ENCODE measurements at places on chromosomes 3 and 15. TPM values are rescaled to one million over a fixed set of nuclear protein-coding genes. Genes with fewer than 3 reads are reported as not detected.

DNA sequence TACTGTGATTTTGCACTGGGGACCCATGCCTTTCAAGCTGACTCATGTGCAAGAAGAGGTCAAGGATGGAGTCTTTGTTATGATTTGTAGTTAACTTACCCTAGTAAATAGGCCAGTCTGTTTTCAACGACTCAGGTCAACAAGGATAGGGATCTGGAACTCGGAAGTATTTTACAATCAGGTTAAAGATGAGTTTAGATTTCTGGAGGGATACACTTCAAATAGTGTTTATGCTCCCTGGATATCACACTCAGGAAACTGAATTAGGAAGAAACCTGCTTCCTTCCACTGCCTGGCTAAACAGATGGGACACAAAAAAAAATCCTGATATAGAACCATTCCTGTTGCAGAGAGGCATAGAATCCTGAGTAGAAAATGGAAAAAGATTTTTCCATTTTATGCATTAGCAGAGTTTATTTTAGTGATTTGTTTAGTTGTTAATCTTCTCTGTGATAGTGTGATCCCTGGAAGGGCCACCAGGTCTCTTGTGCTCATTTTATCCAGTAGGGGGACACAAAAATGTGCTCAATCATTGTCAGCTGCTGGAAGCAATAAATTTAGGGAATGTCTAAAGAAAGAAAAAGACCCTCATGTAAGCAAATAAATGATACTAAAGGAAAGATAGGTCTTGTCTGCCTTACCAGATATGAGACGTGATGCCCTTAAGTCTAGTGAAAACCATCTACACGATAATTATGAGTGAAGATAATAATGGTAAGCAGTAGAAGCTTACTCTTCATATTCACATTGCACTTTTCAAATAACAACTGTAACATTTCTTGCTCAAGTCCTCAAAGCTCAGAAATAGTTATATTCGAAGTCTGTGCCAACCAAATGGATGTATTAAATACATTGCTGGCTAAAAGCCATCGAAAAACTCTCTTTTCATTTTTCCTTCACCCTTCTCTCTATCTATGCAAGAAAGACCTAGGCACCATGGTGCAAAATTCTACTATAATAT lies 452.1 kb upstream of the KCNMB2 start:
- H3K36me3 ChIP-seq, result no peaks in the 10 kb centered on the region
- DNase-seq, result no peak
- no peak overlapping the region for H3K4me3 ChIP-seq
- H3K27ac ChIP-seq, result no peak overlapping the region

- H3K4me1 ChIP-seq, result no peaks in the 10 kb centered on the region
- no peaks in the 10 kb centered on the region for H3K36me3 ChIP-seq
- no peak for DNase-seq
- H3K4me3 ChIP-seq, result no peak overlapping the region
Observed at GRCh38 chr15:66982250-66982649, 83.2 kb upstream of the SMAD3 start.

GRCh38 chr3:151107701-151108100 lies 22.2 kb downstream of the MED12L start:
- DNase-seq, result no peak
- H3K27ac ChIP-seq, result no peak overlapping the region
- no peaks in the 10 kb centered on the region for H3K27me3 ChIP-seq
- H3K4me3 ChIP-seq, result no peak overlapping the region
- no peaks in the 10 kb centered on the region for H3K4me1 ChIP-seq

Gene GOLGA6L7
- not detected for total RNA-seq

DNA sequence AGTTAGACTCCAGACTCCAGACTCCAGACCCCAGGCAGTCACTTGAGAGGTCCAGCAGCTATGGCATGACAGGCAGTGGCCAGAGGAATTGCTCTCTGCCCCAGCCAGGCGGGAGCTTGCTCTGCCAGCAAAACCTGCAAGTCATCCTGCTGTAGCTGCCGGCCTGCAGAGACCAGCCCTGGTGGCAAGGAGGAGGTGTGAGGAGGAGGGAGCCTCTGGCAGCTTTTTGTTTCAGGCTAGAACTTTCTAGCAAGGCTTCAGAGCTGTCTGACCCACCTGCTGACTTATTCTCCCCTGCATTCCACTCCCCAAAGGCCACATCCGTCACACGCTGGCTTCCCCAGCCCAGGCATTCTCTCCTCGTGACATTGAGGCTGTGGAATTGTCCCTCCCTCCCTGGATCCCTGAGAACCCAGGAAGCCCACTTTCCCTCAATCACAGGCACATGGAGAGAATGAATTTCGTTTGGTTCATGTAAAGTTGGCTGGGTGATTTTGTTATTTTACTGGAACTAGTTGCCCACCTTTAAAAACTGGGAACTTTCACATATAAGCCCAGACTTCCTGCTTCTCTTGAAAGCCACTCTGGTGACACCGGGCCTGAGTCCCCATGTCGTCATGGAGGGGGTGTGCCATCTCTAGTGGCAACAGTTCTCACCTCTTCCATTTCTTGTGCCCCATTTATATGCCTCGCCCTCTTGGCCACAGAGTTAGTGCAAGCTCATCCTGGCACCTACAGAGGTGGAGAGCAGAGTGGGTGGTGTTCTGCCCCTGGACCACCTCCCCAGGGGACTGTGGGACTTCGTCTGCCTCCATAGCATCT lies 82.7 kb downstream of the ABHD5 start:
- H3K27me3 ChIP-seq, result peaks cover 7% of the 10 kb centered on the region
- H3K36me3 ChIP-seq, result no peaks in the 10 kb centered on the region
- peak; percentile 50 for DNase-seq
- peak overlapping the region; percentile 10 for H3K27ac ChIP-seq
- no peak overlapping the region for H3K4me3 ChIP-seq
- peaks cover 34% of the 10 kb centered on the region for H3K4me1 ChIP-seq

GRCh38 chr15:69060744-69061143 lies 46.2 kb downstream of the NOX5 start:
- peak; percentile 41 for DNase-seq
- H3K27ac ChIP-seq, result no peak overlapping the region
- H3K4me3 ChIP-seq, result no peak overlapping the region
- H3K36me3 ChIP-seq, result no peaks in the 10 kb centered on the region
- peaks cover 20% of the 10 kb centered on the region for H3K4me1 ChIP-seq
- H3K27me3 ChIP-seq, result no peaks in the 10 kb centered on the region

GRCh38 chr15:89680282-89680873 lies 1.2 kb upstream of the PLIN1 start:
- DNase-seq, result no peak
- H3K4me3 ChIP-seq, result no peak overlapping the region
- H3K27ac ChIP-seq, result no peak overlapping the region
- peaks cover 4% of the 10 kb centered on the region for H3K36me3 ChIP-seq
- no peaks in the 10 kb centered on the region for H3K4me1 ChIP-seq

- no peak overlapping the region for H3K4me3 ChIP-seq
- H3K27me3 ChIP-seq, result no peaks in the 10 kb centered on the region
- H3K4me1 ChIP-seq, result no peaks in the 10 kb centered on the region
- H3K27ac ChIP-seq, result no peak overlapping the region
- no peaks in the 10 kb centered on the region for H3K36me3 ChIP-seq
Observed at GRCh38 chr3:158404131-158404718, 166.8 kb upstream of the MLF1 start.

DNA sequence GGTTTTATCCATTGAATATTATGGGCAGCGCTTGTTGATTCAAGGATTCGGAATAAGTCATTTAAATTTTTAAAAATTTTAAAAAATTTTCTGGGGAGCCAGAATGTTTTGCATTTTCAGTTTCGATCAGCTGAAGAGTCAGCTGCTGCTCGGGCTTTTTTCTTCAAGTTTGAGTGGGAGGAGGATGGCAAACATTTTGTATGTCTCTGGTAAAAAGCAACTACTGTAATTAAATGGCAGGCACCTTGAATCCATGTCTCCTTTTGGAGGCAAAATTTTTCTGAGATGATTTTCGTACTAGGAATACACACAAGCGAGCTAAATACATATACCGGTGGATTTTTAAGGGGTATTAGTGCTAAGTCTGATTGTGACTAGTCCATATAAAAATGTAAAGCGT lies 612 bp downstream of the C3orf38 start:
- peaks cover 1% of the 10 kb centered on the region for H3K27me3 ChIP-seq
- peak overlapping the region; percentile 99 for H3K27ac ChIP-seq
- H3K4me1 ChIP-seq, result peaks cover 32% of the 10 kb centered on the region
- peak; percentile 50 for DNase-seq
- H3K4me3 ChIP-seq, result peak overlapping the region; percentile 94
- H3K36me3 ChIP-seq, result peaks cover 15% of the 10 kb centered on the region

Gene NR2E3
- total RNA-seq, result not detected

DNA sequence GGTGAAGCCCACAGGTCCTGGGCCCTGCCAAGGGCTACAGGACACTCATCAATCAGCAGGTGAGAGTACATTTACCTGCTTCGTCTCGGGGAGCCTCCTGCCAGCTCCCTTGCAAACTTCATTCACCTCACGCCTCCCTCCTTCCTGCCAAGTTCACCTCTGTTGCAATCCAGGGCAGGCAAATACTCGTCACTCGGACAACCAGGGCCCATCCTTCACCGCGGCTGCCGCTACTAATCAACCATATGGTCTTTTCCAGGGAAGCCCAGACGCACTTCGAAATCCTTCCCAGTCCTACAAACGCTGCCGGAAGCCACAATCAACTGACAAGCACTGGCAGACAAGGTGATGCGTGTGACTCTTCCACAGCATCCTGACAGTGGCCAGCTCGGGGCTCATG lies 200.7 kb upstream of the NSMCE3 start:
- H3K4me1 ChIP-seq, result no peaks in the 10 kb centered on the region
- no peak overlapping the region for H3K27ac ChIP-seq
- no peaks in the 10 kb centered on the region for H3K36me3 ChIP-seq
- H3K4me3 ChIP-seq, result no peak overlapping the region
- H3K27me3 ChIP-seq, result no peaks in the 10 kb centered on the region

- no peaks in the 10 kb centered on the region for H3K27me3 ChIP-seq
- H3K36me3 ChIP-seq, result no peaks in the 10 kb centered on the region
- no peak overlapping the region for H3K27ac ChIP-seq
- no peak for DNase-seq
- H3K4me3 ChIP-seq, result no peak overlapping the region
- no peaks in the 10 kb centered on the region for H3K4me1 ChIP-seq
Observed at GRCh38 chr3:64546856-64547255, 140.9 kb downstream of the ADAMTS9 start.

DNA sequence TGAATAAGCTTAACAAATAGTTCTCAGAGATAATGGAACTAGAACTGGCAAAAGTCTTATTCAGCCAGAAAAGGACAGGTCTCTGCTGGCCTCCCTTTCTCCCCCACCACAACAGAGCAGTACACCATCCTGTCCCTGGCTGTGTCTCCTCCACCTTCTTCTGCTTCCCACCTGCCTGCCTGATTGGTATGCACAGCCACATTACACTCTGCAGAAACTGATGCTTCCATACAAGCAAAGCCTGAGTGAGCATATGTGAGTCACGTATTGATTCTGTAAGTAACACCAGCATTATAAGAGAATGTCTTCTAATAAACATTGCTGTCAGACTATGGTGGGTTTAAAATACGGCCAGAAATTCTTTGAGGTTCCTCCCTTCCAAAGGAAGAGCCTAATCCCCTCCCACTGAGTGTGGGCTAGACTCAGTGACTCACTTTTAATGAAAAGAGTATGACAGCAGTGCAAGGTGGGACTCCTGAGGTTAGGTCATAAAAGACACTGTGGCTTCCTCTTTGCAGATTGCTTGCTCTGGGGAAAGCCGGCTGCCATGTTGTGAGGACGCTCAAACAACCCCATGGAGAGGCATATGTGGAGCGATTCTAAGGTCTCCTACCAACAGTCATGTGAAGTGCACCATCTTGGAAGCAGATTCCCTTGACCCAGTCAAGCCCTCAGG lies 44.4 kb downstream of the ANXA2 start:
- DNase-seq, result no peak
- H3K27ac ChIP-seq, result no peak overlapping the region
- no peaks in the 10 kb centered on the region for H3K27me3 ChIP-seq
- H3K4me3 ChIP-seq, result no peak overlapping the region
- no peaks in the 10 kb centered on the region for H3K4me1 ChIP-seq

DNA sequence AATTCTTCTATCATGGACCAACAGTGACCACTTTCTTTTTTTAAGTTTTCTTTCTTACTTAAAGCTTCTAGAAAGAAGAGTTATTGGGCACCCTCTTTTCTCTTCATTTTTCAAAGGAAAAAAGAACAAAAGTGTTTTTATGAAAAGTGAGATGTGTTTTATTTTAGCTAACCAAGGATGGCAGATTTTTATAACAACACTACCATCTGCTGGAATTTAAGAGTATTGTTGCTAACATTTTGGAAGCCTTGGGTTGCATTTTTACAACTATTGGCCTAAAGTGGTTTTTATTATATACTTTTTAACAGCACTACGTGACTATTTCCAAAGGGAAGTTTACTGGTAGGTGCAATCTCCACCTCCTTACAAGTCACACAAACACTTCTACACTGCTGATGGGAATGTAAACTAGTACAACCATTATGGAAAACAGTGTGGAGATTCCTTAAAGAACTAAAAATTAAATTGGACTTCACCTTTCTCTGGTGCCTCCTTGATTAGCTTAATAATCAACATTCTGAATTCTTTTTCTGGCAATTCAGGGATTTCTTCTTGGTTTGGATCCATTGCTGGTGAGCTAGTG lies 237.7 kb upstream of the AGTR1 start:
- H3K36me3 ChIP-seq, result no peaks in the 10 kb centered on the region
- H3K4me1 ChIP-seq, result no peaks in the 10 kb centered on the region
- H3K27me3 ChIP-seq, result no peaks in the 10 kb centered on the region
- no peak overlapping the region for H3K27ac ChIP-seq
- no peak for DNase-seq
